ENCODE measurements at places on chromosomes 12 and 14. TPM values are rescaled to one million over a fixed set of nuclear protein-coding genes. Genes with fewer than 3 reads are reported as not detected.

Gene HOXC10
- total RNA-seq, result not detected

Gene RASSF9
- 11.0 TPM for total RNA-seq

Gene PLCZ1
- not detected for total RNA-seq

Gene SIRT4
- 2.1 TPM for total RNA-seq

Gene NAV3
- total RNA-seq, result 8.7 TPM

Gene HIGD1C
- not detected for total RNA-seq

Gene BATF
- total RNA-seq, result 6.7 TPM

Gene CDK2
- total RNA-seq, result 22.2 TPM

Gene CISTR
- total RNA-seq, result not detected

Gene NCKAP5L
- 24.5 TPM for total RNA-seq

Gene DPF3
- 0.59 TPM for total RNA-seq

Gene BEGAIN
- total RNA-seq, result 1.3 TPM

GRCh38 chr12:2794191-2794735 lies 507 bp upstream of the FKBP4 start:
- DNase-seq, result peak; percentile 54

- DNase-seq, result no peak
These were observed 31.1 kb downstream of the IRF2BPL start for GRCh38 chr14:76997257-76997970.

GRCh38 chr12:123133701-123134100 lies 17.2 kb downstream of the PITPNM2 start:
- DNase-seq, result no peak

GRCh38 chr12:57731411-57732080 lies 7.0 kb downstream of the AGAP2 start:
- DNase-seq, result no peak

- DNase-seq, result no peak
These were observed 8.7 kb downstream of the TMEM119 start for GRCh38 chr12:108589028-108589839.

- no peak for DNase-seq
These were observed 2.6 kb downstream of the LIN7A start for GRCh38 chr12:80935111-80935510.

DNA sequence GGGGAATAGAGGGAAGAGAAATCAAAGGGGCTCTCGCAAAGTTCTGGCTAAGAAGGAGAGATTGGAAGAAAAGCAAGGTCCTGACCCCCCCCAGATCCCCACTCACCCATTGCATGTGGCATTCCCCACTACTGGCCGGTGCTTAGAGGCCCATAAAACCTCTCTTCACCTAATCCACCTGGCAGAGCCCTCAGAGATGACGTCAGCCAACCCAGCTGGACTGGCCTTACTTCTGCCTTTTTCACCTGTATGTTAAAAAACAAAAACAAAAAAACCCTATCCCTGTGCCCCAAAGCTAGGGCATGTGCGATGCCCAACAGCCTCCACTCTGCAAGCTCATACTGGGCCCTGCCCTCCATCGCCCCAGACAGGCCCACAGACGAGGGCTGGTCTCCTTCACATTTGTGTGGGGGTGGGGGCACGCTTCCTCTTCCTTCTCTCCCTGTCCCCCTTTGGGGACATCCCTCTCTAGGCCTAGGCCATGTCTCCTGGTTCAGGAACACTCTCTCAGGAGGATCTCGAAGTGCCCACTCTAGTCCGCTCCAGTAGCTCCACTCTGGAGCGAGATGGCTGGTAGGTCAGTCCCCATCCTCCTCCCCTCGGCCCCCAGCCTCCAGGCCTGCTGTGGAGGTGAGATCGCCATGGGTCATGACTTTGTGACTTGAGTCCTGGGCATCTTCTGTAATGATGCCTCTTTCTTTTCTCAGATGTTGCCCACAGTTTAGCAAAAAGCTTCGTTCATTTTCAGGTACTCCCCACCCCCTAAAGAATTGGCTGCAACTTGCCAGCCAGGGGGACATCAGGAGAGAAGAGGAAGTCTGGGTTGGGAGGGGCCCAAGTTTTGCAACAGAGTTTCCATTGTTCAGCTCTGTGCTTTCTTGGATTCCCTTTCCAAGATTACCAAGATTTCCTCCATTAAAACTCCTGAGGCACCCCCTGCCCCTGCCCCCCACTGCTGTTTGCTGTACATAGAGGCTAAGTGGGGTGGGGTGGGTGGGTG lies 37.0 kb downstream of the FIGNL2 start:
- no peak for DNase-seq

GRCh38 chr14:95011445-95012006 lies 145.8 kb downstream of the DICER1 start:
- no peak for DNase-seq

DNA sequence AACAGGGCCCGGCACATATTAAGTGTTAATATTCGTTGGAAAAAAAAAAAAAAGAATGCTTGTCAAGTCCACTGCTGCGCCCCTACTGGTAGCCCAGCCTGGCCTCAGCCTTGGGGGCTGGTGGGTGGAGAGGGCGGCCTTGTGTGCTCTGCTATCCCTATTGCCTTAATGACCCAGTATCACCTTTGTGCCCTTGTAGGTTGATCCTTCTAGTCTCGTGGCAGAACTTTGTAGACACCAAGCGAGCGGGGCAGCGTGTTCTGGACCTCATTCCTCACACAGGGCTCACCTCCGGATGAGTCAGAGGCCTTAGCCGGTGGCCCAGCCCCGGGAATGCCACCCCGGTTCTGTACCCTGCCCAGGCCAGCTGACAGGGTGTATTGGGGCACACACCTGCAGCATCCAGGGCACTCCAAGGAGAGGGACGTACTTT lies 1.8 kb upstream of the RCOR1 start:
- peak; percentile 55 for DNase-seq

- no peak for DNase-seq
These were observed 2.4 kb downstream of the ETNK1 start for GRCh38 chr12:22627371-22627770.

GRCh38 chr14:20998674-20999366 lies at the start of gene SLC39A2:
Gene SLC39A2, plus strand, starts transcription at chr14:20999293. Its CDS starts 154 bp downstream, at chr14:20999447.
- DNase-seq, result no peak

DNA sequence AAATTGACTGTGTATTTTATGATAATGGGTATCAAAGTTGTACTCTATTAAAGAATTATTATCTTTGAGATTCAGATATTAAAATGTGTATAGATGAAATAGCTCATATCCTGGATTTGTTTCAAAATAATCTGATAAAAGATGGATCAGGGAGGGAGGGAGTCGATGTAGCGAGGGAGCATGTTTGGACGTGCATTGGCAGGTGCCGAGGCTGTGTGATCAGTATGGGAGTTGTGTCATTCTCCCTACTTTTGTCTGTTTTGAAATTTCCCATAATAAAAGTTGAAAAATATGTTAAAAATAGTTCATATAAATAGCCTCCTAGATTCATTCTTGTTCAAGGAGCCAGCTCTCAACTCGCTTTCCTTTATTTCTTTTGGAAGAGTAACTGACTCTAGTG lies 171.6 kb upstream of the HIF1A start:
- DNase-seq, result no peak

DNA sequence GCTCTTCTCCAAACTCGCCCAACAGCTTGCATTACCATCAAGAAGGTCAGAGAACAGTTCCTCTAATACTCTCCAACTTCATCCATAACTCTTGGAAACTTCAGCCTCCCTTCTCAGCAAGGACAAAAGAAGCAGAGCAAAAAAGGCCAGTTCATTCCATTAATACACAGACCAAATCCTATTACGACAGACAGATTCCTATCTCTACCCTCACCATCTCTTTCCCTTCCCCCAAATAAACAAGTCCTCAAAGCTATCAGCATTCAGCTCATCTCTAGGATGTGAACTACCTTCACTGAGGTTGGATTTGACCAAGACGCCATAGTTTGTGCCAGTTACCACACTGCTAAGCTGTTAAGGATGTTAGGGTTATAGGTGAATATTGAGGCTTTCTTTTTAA lies 25.2 kb downstream of the SINHCAF start:
- DNase-seq, result no peak

- DNase-seq, result no peak
These were observed 31.1 kb downstream of the SLC38A4 start for GRCh38 chr12:46794593-46795190.

DNA sequence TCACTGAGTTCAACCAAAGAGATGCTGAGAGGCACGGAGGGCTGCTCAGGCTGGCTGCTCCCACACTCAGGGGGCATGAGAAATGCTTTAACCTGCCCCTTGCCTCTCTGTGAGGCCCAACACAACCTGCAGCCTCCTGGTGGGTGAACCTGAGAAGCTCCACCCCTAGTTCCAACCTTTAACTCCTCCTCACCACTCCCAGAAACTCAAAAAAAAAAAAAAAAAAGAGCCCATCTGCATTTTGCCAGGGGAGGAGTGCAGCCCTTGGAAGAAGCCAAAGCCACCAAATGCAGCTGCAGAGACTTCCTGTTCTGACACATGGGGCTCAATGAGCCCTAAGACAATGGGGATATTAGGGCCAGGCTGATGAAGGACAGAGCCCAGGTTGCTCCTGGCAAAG lies 8.9 kb downstream of the KRT4 start:
- no peak for DNase-seq

GRCh38 chr12:79058342-79058741 lies 193.8 kb downstream of the SYT1 start:
- no peak for DNase-seq

DNA sequence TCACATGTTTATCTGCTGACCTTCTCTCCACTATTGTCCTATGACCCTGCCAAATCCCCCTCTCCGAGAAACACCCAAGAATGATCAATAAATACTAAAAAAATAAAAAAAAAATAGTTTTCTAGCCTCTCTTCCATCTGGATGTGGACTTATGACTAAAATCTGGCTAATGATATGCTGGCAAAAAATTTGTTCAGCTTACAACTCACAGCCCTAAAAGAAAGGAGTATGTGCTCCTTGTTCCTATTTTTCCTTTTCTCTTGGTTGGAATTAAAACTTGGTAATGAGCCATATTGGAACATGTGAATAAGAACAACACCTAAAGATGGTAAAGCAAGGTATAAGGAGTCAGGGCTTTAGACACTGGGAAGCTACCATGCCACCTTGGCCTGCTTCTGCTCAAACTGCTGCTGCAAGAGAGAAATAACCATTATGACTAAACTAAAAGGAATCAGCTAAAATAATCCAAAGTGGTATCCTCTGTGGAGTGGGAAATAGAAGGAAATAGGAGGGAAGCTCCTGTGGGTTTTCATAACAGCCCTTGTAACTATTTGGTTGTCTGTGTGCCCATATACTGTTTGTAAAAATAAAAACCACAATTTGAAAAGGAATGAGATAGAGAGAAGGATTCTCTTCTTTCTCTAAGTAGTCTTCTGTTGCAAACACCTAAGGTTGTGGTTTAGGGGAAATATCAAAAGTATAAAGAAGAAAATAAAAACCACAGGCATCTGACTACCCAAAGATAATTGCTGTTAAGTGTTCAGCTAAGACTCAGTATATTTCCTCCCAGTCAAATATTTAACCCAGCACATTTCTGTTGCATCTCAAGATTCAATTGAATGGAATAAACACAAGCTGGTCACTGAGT lies 53.8 kb downstream of the SDR9C7 start:
- no peak for DNase-seq

- DNase-seq, result no peak
These were observed 37.2 kb downstream of the IFNG start for GRCh38 chr12:68122236-68122920.

GRCh38 chr12:97305651-97306050 lies 157.0 kb upstream of the RMST start:
- no peak for DNase-seq

- no peak for DNase-seq
These were observed 146.4 kb upstream of the FKBP4 start for GRCh38 chr12:2648406-2648805.

DNA sequence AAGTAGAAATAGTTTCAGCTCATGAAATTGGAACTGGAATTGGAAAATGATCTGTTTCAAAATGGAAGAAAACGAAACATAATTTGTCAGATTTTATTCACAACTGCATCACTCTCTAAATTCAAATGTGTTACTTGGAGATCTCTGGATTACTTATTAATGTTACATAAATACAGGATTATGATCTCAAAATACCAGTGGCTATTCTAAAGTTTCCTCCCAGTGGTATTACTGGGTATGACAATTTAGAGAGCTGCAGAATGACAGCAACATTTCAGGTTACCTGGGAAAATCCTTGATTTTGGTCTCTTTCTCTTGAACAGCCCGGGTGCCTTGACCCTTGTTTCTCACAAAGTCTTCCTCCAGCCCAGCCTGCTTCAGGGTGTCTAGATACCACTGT lies 14.2 kb downstream of the FAM161B start:
- DNase-seq, result no peak

GRCh38 chr14:93629643-93630042 lies 158.6 kb downstream of the PRIMA1 start:
- DNase-seq, result no peak

DNA sequence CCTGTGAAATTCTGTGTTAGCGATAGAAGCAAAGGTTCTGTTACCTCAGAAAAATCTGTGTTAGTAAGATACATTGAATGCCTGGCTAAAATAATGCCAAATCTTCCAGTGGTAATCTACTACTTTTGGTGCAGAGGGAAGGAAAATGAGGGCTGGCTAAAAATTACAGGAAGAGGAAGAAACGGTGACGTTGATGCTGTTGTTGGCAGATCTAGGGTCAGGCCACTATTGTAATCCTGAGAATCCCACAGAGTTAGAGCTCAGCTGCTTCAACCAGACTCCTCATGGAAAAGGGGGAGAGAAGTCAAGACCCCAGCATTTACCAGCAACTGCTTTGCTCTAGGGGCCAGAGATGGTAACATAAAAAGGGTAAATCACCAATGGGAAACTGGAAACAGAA lies 145.1 kb downstream of the PPM1H start:
- DNase-seq, result no peak

DNA sequence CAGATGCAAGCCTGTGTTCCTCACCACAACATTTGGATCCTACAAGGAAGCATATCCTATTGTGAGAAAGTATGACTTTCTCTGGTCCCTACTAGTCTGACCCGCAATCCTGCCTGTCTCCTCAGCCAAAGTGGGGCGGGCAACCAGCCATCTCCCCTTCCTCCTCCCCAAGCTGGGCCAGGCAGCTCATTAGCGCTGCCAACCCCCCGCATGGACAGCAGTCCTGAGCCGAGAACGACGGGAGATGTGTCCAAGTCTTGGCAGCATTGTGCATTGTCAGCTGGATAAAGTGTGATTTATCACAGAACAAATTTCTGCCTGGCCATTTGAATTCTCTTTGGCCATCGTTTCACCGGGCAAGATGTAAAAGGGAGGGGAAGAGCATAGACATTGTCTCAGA lies 139.4 kb downstream of the SLC15A4 start:
- no peak for DNase-seq

DNA sequence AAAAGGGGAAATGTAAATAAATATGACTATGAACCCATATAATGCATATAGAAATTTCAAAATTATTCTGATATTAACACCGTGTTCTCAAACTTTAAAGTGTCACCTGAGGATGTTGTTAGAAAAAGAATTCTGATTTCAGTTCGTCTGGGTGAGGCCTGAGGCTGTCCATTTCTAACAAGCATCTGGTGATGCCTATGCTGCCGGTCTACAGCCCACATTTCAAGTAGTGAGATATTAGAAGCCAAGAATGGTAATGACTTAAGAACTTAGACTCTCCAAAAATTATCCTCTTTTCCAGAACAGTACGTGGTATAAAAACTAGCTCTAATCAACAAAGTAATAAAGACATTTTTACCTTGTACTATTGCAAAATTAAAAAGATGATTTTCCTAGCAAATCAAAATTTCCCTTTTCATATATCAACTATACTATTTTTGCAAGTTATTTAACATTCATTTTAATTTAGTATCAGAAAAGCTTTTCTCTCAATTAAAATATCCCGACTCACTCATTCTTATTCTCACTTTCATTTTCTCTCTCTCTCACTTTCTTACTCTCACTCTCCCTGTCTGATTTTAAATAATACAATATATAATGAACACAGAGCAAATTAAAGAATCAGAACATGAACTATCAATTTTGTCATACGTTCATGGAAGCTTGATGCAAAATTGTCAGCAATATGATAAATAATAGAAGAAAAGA lies 35.0 kb downstream of the PIK3C2G start:
- DNase-seq, result no peak

Data from lower lobe of right lung (tissue), 2 donors.